A172 (cell line): ENCODE measurements at places on chromosomes 16 and 17.

- DNase-seq, result peak; percentile 16
These were observed 924 bp downstream of the SMARCD2 start for GRCh38 chr17:63841350-63842172.

- no peak for DNase-seq
These were observed 1.8 kb upstream of the GIP start for GRCh38 chr17:48970224-48970623.

GRCh38 chr16:49901711-49902110, 45.8 kb upstream of the ZNF423 start:
- no peak for DNase-seq

GRCh38 chr16:54050459-54051210, 236.0 kb downstream of the IRX3 start:
- DNase-seq, result peak; percentile 64

DNA sequence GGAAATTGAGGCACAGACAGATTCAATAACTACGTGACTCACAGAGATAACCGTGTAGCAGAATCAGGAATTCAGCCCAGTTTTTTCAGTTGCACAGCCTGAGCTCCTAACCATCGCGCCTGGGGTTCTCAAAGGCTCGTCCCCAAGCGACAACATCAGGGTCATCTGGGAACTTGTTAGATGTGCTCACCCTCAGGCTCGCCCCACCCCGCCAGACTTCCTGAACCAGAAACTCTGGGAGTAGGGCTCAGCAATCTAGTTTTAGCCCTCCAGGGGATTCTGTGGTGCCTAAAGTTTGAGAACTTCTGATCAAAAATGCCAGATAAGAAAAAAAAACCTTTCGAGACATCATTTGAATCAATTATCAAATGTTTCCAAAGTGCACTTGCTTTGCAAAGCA, 559.8 kb downstream of the WWOX start:
- DNase-seq, result no peak

DNA sequence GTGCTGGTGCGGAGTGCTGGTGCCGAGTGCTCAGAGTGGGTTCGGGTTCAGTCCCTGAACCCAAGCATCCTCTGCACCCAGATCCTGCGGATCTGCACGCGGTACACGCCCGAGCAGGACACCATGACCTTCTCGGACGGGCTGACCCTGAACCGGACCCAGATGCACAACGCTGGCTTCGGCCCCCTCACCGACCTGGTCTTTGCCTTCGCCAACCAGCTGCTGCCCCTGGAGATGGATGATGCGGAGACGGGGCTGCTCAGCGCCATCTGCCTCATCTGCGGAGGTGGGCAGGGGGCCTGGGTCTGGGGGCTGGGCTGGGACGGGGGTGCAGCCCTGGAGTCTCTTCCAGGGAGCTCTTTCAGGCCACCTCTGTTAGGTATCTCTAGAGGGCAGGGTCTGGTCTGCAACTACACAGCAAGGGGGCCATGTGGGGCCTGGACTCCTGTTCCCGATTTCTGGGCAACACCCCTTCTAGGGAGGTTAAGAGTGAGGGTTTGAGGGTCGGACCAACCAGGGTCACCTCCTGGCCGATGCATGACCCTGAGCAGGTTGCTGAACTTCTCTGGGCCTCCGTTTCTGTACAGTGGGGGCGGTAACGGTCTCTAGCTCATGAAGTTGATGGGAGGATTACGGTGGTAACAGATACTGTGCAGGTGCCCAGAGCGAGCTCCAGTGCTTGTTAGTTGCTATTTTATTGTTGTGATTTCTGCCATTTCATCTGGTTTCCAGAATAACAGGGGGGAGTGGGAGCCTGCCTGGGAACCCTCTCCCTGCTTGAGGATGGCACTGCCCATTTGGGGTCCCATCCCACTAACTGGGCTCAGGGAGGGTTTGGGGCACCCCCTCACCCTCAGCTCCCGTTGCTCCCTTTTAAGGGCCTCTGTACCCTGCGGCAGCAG, 10.1 kb downstream of the GJD3 start:
- no peak for DNase-seq

DNA sequence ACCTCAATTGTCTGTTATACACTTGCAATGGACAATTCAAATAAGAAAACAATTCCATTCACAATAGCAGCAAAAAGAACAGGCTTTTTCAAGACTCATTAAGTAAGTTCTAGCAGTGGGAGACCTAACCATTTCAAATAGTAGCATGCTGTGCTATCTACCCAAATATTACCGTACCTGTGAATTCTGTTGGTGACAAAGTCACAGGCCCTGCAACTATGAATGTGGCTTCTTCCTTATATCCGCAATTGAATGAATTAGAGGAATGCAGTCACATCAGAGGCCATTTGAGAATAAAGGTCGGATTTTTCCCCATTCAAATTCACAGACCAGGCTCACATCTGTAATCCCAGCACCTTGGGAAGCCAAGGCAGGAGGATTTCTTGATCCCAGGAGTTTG, 800 bp upstream of the NME4 start:
- no peak for DNase-seq

- no peak for DNase-seq
These were observed 664 bp upstream of the NKD1 start for GRCh38 chr16:50547340-50548124.
